Cortex of kidney (tissue), 1 donor: ENCODE measurements at places on chromosomes 12 and 14.

DNA sequence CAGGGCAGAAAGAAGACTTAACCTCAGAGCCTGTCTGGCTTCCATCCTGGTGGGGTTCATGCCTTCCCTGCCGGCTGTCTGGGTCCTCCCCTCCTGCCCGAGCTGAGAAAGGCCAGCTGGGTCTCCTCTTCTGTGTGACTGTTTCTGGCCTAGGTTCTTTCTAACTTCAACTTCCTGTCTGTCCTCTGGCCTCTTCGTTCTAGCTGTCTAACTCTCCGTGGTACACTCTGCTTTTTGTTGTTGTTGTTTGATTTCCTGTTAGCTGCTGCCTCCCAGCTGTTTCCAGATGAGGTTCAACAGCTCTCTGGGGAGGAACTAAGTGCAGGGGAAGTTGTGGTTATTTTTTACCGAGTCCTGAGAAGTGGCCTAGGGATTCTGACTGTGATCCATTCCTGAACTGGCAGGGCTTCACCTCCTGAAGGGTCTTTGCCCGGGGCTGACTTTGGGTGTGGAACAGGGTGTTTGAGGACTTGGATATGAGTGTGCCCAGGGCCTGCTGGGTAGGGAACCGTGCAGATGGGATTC, 3.2 kb downstream of the MLXIP start:
- no peak for DNase-seq

DNA sequence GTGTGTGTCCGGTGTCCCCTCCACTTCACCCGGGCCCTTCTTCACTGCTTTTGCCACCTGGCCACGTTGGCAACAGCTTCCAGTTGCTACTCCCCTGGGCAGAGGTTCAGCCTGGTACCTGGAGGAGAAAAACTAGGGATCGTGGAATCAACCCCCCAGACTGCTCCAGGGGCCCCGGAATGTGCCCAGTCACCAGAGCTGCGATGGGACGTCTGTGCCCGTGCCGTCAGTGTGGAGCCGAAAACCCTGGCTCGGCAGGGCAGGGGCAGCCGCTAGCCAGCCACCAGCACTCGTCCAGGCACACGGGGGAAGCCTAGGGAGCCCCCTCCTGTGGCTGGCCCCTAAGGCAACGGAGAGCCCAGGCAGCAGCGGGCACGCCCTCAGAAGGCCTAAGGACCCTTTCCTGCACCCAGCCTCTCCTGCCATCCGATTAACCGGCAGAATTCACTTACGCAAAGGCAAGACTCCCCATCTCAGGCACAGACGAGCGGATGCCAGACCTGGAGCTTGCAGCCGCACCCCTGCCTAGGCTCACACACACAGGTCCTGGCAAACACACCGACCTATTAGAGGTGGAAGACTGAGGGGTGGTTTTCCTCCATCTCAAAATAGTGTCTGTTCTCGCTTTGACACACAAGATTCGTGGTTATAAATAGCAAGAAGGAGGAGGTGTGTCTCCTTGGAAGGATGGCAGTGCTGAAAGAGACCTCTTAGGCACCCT, 62.6 kb downstream of the FBXL14 start:
- DNase-seq, result no peak

DNA sequence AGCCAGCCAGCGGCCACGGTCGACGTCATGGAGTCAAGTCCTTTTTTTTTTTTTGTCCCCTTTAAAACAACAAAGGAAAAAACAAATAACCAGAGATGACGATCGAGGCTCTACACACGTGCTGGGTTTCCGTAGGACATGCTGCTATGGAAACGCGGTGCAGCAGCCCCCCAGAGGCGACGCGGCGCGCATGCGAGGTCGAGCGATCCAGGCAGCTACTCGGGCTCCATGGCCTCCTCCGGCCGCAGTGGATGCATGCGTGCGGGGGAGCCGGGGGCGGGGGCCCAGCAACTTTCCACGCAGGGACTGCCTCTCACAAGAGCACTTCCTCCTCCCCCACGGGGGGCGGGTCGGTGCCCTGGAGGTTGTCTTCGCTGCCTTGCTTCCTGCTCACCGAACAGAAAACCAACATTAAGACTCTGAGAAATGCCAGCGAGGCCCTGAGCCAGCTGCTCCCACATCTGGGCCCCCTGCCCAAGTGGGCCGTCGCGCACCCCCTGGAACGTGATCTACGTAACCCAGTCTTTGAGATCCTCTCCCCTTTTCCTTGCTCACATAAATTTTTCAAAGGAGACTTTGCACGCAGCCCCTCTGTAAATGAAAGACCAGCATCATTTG, 30.7 kb downstream of the P2RX4 start:
- DNase-seq, result no peak

DNA sequence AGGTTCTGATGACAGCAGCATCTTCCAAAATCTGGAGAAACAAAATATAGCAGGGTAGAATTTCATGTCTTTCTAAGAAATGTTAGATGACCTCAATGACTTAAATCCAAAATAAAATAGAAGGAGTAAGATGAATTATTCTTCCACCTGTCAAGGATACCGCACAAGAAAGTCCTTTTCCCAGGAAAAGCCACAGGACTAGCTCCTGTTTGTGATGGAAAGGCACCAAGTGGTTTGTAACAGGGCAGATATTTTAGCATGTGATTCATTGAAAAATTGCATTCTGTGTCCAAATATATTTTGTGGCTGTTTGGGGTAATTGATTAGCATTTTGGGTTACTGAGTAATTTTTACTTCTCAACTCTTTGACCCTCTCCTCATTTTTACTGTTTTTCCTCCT, 2.7 kb downstream of the CD163L1 start:
- no peak for DNase-seq

DNA sequence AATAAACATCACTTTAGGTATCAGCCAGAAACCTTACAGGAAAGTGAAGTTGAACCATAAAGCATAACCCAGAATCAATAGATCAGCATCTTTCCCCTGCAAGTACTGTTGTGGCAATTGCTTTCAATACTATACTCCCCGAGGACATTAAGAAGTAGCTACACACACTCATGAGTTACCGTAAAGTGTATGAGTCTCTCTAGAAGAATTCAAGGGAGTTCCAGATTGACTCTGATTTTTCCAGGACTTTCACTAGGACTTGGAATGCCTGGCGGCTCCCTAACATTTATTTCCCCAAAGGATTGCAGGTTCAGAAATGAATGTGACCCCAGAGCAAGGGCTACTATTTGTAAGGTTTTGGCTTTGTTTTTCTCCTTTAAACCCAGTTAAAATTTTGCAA, 465.4 kb upstream of the MDGA2 start:
- no peak for DNase-seq

DNA sequence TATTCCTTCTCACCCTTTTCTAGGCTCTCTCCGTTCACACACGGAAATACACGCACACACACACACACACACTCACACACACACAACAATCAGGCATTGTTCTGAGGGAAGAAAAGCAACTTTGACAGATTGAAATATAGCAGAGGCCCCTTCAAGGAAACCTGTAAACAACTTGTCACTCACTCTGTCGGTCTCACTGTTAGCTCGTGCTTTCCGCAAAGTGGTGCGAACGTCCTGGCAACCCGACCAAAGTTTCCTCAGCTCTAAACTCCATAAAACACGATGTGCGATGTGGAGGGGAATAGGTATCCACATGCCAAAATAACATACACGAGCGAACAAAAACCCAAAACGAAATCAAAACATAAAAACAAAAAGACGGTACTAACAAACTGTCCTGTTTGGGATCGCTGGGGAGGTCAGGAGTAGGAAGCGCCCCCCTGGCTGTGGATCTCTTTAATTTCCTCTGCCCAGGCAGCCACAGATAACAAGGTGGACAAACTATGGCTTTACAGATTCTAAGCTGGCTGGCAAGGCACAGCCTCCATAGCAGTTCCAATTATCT, 822 bp upstream of the SOX5 start:
- DNase-seq, result no peak

DNA sequence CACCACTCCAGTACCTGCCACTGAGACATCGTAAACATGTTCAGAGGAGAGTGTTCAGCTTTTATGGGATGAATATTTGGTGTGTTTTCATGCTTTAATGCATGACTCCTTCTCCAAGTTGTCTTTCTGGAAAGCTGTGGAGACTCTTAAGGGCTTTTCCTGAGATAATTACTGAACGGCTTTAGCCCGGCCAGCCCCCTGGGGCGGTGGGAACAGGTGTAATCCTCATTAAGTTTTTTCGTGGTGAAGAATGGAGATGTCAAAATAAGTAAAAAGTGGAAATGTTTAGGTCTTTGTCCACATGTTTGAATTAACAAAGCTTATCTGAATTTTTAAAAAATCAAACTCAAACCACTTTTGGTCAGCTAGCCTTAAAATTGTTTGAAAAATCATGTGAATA, 1.5 kb downstream of the SYNE2 start:
- DNase-seq, result no peak

DNA sequence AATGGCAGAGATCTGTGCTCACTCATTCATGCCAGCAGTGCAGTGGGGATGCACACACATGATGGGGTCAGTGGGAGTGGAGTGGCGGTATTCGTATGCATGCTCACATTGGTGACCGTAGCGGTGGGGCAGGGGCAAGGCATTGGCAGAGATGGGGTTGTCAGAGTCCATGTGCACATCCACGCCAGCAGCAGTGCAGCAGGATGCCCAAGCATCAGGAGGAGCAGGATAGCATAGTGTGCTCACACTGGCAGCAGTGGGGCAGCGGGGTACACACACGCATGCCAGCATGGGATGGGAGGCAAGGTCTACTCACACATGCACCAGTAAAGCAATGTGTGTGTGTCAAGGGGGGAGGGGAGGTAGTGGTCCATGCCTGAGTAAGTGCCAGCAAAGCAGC, 89.4 kb upstream of the GARIN6 start:
- DNase-seq, result no peak

- no peak for DNase-seq
Measured at GRCh38 chr12:75571656-75572205, 60.3 kb upstream of the KRR1 start.

- DNase-seq, result no peak
Measured at GRCh38 chr14:67943947-67944346, 124.4 kb downstream of the RAD51B start.

GRCh38 chr12:128830505-128830893, 6.7 kb upstream of the SLC15A4 start:
- no peak for DNase-seq

DNA sequence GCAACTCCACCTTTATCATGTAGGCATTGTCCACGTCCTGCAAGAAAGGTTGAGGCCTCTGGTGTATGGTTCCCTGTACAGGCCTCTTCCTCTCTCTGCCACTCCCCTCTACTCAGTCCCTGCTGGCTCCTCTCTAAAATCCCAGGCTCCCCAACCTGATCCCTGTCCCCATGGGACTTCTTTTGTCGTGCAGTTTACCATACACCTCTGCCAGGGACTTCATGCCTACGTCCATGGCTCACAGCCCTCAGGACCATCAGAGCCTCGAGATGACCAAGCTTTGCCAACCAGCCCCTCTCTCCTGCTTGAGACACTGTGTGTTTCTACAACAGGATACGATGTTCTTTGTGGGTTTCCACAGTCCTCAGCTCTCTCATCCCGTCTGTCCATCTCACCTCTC, 2.9 kb downstream of the KRT2 start:
- DNase-seq, result no peak

- no peak for DNase-seq
Measured at GRCh38 chr12:1531153-1531653, 63.2 kb downstream of the FBXL14 start.

- no peak for DNase-seq
Measured at GRCh38 chr14:77275041-77275580, 4.1 kb upstream of the NGB start.

DNA sequence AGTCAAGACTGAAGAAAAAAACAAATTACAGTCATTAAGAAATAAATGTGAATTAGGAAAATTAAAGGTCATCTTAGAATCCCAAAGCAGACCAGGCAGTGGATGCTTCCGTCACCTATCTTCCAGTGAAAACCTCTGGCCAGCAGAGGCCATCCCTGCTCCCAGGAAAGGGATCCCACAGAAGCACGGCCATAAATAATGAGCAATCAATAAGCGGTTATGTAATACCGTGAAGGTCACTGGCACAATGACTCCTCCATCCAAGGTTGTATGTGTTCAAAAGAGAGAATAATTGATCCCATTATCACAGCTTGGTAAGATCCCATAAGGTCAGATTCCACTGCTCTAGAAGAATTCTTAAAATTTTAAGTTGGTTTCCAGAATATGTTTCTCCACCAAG, 85.7 kb downstream of the PPP2R5E start:
- no peak for DNase-seq

- no peak for DNase-seq
Measured at GRCh38 chr12:114954511-114955055, 270.6 kb upstream of the TBX3 start.

DNA sequence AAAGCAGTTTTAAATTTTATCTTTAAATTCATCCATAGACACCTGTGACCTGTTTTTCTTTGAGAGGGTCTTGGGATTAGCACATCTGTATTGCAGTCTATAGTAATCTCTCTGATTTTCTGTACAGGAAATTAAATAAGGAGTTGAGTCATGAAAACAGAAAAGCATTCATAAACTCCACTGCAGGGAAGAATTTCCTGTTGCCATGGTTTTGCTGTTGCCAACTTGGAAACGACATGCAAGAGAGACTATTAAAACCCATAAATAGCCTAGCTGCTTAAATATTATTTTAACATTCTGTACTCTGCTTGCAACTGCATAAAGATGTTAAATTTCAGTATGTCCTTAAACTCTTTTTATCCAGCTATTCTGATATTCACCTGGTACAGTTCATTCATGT, 281.0 kb upstream of the RGS6 start:
- DNase-seq, result no peak

GRCh38 chr12:19706936-19707335, 267.6 kb downstream of the AEBP2 start:
- DNase-seq, result no peak
